Activated T-helper 2 cell treated with anti-CD3 and anti-CD28 coated beads, Interferon-gamma antibody, Interleukin-2, Interleukin-4, amounts not matched to agents 10 μg/mL and 5 μg/mL and 100 μg/mL, durations not matched to agents 14 hours and 24 hours and 36 hours (primary cell): ENCODE measurements at places on chromosomes 4 and X.

DNA sequence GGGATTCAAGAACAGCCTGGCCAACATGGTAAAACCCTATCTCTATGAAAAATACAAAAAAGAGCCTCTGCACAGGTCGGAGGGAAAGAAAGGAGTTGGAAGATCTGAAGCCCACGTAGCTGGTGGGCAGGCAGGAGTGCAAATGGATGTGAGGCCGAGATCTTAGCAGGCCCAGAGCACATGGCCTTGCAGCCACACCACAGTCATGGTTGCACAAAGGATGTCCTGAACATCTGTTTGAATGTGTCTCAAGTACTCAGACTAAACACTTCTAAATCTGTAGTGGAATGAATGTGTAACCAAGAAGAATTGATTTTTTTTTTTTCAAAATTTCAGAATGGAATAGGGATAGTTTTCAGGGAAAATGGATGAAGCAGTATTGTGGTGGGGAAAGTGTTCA is 10.8 kb downstream of the CA5B start:
- no peak overlapping the region for H3K4me3 ChIP-seq
- peak overlapping the region; percentile 79 for H3K27ac ChIP-seq
- peaks cover 41% of the 10 kb centered on the region for H3K4me1 ChIP-seq
- no peak for DNase-seq
- peaks cover 22% of the 10 kb centered on the region for H3K36me3 ChIP-seq

GRCh38 chr4:174549721-174550120 is 27.4 kb upstream of the HPGD start:
- no peak for DNase-seq
- no peaks in the 10 kb centered on the region for H3K27me3 ChIP-seq
- no peaks in the 10 kb centered on the region for H3K36me3 ChIP-seq
- H3K4me1 ChIP-seq: no peaks in the 10 kb centered on the region
- no peak overlapping the region for H3K4me3 ChIP-seq

GRCh38 chr4:111595456-111595855 is 549.8 kb upstream of the FAM241A start:
- H3K36me3 ChIP-seq: no peaks in the 10 kb centered on the region
- H3K4me3 ChIP-seq: no peak overlapping the region
- no peak for DNase-seq
- no peaks in the 10 kb centered on the region for H3K27me3 ChIP-seq
- no peak overlapping the region for H3K27ac ChIP-seq
- no peaks in the 10 kb centered on the region for H3K4me1 ChIP-seq

DNA sequence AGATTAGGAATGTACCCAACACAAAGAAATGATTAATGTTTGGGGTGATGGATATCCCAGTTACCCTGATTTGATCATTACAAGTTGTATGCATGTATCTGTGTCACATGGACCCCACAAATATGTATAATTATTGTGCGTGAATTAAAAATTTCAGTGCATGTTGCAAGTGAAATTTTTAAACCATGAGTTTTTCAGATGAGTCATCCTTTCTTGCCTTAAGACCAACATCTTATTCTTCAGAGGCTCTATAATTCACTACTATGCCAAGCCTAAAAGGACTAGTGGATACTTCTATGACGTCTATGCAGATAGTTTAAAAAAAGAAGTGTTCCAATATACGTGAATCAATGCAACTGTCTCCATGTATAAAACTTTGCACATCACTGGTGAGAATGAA is 113.0 kb upstream of the SH3RF1 start:
- no peak for DNase-seq
- no peak overlapping the region for H3K4me3 ChIP-seq
- no peaks in the 10 kb centered on the region for H3K27me3 ChIP-seq
- no peaks in the 10 kb centered on the region for H3K36me3 ChIP-seq
- no peak overlapping the region for H3K27ac ChIP-seq
- no peaks in the 10 kb centered on the region for H3K4me1 ChIP-seq

DNA sequence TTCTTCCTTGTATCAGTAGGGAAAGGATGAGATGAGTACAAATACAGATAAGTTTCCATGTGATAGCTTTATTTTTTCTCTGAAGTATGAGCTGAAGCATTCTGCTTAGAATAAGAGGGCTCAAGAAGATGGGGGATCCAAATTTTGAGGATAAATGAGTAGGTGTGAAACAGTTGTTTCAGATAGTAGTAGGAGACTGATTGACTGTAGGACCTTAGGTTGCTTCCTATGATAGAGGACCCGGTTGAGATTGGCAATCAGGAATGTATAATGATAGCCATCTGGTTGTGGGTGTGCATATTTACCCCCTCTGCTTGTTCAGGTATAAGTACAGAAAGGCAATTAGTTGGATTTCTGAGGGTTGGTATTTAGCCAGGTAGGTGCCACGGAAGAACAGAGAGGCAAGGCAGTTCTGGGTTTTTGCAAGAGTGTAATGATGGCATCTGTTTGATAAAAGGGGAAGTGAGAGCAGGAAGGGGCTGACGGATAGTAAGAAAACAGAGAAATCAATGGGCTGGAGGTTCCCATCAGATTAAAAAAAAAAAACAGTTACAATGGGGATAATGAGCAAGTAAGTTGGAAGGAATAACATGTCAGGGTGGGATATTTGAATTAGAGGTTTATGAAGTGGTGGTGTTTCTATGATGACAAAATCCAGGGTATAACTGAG is 13.7 kb downstream of the OCRL start:
- no peaks in the 10 kb centered on the region for H3K27me3 ChIP-seq
- H3K36me3 ChIP-seq: no peaks in the 10 kb centered on the region
- DNase-seq: no peak
- H3K4me3 ChIP-seq: no peak overlapping the region
- H3K4me1 ChIP-seq: no peaks in the 10 kb centered on the region

GRCh38 chr4:6354119-6354518 is 84.5 kb downstream of the WFS1 start:
- H3K27ac ChIP-seq: no peak overlapping the region
- DNase-seq: no peak
- no peaks in the 10 kb centered on the region for H3K4me1 ChIP-seq
- no peak overlapping the region for H3K4me3 ChIP-seq
- no peaks in the 10 kb centered on the region for H3K36me3 ChIP-seq

- H3K27ac ChIP-seq: no peak overlapping the region
- peaks cover 13% of the 10 kb centered on the region for H3K36me3 ChIP-seq
- no peak for DNase-seq
- H3K4me1 ChIP-seq: peaks cover 5% of the 10 kb centered on the region
Measured at GRCh38 chr4:150315691-150316090, 237.4 kb downstream of the DCLK2 start.

DNA sequence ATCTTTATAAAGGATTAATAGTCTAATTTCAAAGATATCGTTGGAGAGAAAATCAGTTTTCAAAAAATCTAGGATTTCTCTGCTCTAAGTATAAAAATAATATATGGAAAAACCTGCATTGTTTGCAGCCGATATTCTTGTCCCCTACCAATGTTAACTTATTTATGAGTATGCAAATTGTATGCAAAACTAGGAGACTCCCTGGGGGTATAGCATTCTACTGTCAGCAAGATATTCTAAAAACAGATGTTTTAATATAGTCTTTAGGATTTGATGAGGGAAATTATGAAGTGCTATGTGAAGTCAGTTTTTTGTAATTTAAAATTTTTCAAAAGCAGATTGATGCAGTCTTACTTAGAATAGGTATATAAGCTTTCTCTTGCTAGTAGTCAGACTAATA is 40.9 kb downstream of the GK2 start:
- no peak for DNase-seq
- H3K27ac ChIP-seq: no peak overlapping the region
- no peaks in the 10 kb centered on the region for H3K4me1 ChIP-seq
- no peak overlapping the region for H3K4me3 ChIP-seq
- H3K27me3 ChIP-seq: no peaks in the 10 kb centered on the region
- no peaks in the 10 kb centered on the region for H3K36me3 ChIP-seq

DNA sequence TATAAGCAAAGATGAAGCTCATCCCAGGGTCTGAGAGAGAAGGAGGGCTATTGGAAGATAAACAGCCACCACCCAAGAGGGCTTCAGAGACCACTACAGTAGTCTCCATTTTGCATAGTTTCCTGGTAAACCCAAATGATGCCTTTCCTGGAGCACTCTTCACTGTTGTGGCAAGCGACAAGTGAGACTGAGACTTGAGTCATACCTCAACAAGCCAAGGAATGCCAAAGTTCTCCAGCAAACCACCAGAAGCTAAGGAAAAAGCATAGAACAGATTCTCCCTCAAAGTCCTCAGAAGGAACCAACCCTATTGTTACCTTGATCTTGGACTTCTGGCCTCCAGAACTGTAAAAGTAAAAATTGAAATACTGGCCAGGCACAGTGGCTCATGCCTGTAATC is 65.9 kb downstream of the LARP7 start:
- H3K27me3 ChIP-seq: peaks cover 50% of the 10 kb centered on the region
- no peak overlapping the region for H3K27ac ChIP-seq
- no peak for DNase-seq
- H3K4me3 ChIP-seq: no peak overlapping the region

DNA sequence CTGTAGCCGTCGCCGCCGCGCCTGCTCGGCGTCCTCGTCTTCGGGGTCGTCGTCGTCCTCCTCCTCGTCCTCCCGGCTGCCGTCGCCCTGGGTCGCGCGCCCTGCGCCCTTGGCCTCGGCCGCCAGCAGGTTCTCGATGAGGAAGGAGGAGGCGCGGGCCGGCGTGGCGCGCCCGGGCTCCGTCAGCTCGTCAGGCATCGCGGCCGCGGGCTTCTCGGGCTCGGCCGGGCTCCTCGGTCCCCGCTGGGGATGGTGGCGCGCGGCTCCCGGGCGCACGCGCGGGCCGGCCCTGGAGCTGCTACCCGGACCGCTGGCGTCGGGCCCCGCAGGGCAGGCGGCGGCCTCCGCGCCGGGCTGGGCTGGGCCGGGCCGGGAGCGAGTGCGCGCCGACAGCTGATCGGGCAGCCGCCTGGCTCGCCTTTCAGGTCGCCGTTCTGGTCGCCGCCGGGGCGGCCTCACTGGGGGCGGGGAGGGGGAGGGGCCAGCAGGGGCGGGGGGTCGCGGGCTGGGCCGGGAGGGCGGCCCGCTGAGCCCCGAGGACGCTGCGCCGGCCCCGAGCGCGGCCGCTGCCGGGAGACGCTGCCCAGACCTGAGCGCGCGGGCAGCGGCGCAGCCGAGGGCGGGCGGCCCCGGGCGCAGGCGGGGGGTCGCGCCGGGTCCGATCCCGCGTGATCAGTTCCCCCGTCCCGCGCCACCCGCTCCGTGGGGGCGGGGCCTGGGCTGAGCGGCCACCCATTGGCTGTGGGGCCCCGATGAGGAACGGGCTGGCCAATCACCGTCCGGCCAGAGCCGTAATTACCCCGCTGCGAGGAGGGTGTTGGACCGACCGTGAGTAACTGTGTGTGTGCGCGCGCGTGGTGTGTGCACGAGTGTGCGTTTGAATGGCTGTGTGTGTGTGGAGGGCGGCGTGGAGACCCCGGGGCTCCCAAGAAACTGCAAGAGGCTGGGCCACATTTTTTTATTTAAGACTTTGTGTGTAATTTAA is at the start of gene HMX1:
TSS of gene HMX1 (minus strand) at position 423 of the 985 bp plus-strand sequence. CDS start at position 198, 225 bp downstream.
- no peaks in the 10 kb centered on the region for H3K4me1 ChIP-seq
- no peak for DNase-seq
- H3K4me3 ChIP-seq: no peak within 1 kb of the TSS
- no peaks in the 10 kb centered on the region for H3K36me3 ChIP-seq

DNA sequence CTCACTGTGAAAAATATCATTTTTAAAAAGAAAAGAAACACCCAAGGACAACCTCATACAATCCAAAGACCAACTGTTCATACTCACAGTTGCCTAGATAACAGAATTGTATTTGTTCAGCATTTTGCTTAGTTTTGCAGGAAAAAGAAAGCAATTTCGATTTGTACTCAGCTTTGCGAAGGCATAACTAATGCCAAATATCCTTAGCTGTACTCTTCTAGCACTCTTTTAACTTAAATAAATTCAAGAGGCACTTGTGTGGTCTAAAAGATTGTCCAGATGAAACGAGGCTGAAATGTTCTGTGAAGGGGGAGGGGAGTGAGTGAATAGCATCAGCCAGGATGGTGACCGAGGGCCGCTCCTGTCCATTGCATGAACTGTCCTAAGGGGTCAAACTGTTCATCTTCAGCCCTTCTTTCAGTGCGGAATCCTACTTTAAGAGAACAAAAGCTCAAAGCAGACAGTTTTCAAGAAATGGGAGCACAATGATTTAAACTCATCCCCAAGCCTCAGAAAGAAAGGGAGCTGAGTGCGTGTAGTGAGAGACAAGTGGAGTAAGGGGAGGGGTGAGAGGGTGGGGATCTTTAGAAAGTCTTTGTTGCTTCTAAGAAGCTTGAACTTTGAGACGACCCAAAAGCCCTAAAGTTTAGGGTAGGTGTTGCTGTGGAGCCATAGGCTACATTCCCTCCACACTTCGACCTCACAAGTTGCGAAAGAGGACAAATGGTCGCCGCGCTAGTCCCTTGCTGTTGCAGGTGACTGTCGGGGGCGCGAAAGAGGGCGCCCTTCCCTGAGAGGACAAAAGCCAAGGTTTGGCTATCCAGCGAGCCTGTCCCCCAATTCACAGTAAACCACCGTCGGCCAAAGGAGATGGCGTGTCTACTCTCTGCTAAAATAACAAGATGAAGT is 4.0 kb upstream of the NEUROG2 start:
- peaks cover 46% of the 10 kb centered on the region for H3K4me1 ChIP-seq
- H3K27me3 ChIP-seq: peaks cover 84% of the 10 kb centered on the region
- DNase-seq: no peak
- no peaks in the 10 kb centered on the region for H3K36me3 ChIP-seq

- H3K27ac ChIP-seq: no peak overlapping the region
- peaks cover 11% of the 10 kb centered on the region for H3K4me1 ChIP-seq
- DNase-seq: no peak
- H3K27me3 ChIP-seq: peaks cover 64% of the 10 kb centered on the region
- no peak overlapping the region for H3K4me3 ChIP-seq
Measured at GRCh38 chr4:113975578-113975977, 3.9 kb downstream of the ARSJ start.

- H3K27me3 ChIP-seq: no peaks in the 10 kb centered on the region
- DNase-seq: no peak
- no peak overlapping the region for H3K27ac ChIP-seq
- H3K4me1 ChIP-seq: peaks cover 28% of the 10 kb centered on the region
Measured at GRCh38 chr4:37981425-37981824, 21.2 kb downstream of the PTTG2 start.

DNA sequence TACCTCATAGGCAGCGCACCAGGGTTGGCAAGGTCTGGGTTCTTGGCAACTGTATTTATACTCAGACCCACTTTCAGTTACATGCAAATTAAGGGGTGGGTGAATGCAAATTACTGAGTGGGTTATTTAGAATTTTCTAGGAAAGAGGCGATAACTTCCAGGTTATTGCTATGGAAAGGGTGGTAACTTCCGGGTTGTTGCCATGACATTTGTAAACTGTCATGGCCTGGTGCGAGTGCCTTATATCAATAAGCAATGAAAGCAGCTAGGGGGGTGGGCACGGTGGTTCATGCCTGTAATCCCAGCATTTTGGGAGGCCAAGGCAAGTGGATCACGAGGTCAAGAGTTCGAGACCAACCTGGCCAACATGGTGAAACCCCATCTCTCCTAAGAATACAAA is 57.5 kb upstream of the SLC7A3 start:
- H3K36me3 ChIP-seq: no peaks in the 10 kb centered on the region
- DNase-seq: no peak
- peaks cover 6% of the 10 kb centered on the region for H3K27me3 ChIP-seq
- H3K4me3 ChIP-seq: no peak overlapping the region

- H3K27ac ChIP-seq: no peak overlapping the region
- no peaks in the 10 kb centered on the region for H3K36me3 ChIP-seq
- no peak for DNase-seq
- no peak overlapping the region for H3K4me3 ChIP-seq
- no peaks in the 10 kb centered on the region for H3K27me3 ChIP-seq
Measured at GRCh38 chrX:49212861-49213260, 12.9 kb upstream of the SYP start.
